Liver (tissue), 10 donors: ENCODE measurements at places on chromosomes 3 and 15.

- no peak overlapping the region for H3K4me3 ChIP-seq
- no peak overlapping the region for H3K27ac ChIP-seq
- DNase-seq = no peak
- no peaks in the 10 kb centered on the region for H3K36me3 ChIP-seq
Measured at GRCh38 chr3:182713743-182714517, 79.4 kb upstream of the ATP11B start.

GRCh38 chr3:77500721-77501120 is 460.8 kb downstream of the ROBO2 start:
- no peak for DNase-seq
- no peaks in the 10 kb centered on the region for H3K36me3 ChIP-seq
- H3K27ac ChIP-seq = no peak overlapping the region
- H3K4me3 ChIP-seq = no peak overlapping the region
- no peaks in the 10 kb centered on the region for H3K27me3 ChIP-seq

- H3K27ac ChIP-seq = no peak overlapping the region
- DNase-seq = no peak
- H3K4me3 ChIP-seq = no peak overlapping the region
- no peaks in the 10 kb centered on the region for H3K4me1 ChIP-seq
- no peaks in the 10 kb centered on the region for H3K36me3 ChIP-seq
Measured at GRCh38 chr15:87669846-87670245, 586.7 kb downstream of the NTRK3 start.

- no peaks in the 10 kb centered on the region for H3K27me3 ChIP-seq
- H3K4me3 ChIP-seq = no peak overlapping the region
- DNase-seq = no peak
- no peak overlapping the region for H3K27ac ChIP-seq
- H3K4me1 ChIP-seq = no peaks in the 10 kb centered on the region
Measured at GRCh38 chr3:127307112-127307835, 19.4 kb upstream of the PRR20G start.

- no peak for DNase-seq
- no peaks in the 10 kb centered on the region for H3K27me3 ChIP-seq
- H3K27ac ChIP-seq = no peak overlapping the region
- H3K36me3 ChIP-seq = no peaks in the 10 kb centered on the region
- H3K4me3 ChIP-seq = no peak overlapping the region
- H3K4me1 ChIP-seq = no peaks in the 10 kb centered on the region
Measured at GRCh38 chr15:90706394-90707327, 10.5 kb upstream of the BLM start.

- no peak overlapping the region for H3K4me3 ChIP-seq
- H3K27me3 ChIP-seq = peaks cover 5% of the 10 kb centered on the region
- H3K4me1 ChIP-seq = peaks cover 16% of the 10 kb centered on the region
- no peaks in the 10 kb centered on the region for H3K36me3 ChIP-seq
Measured at GRCh38 chr3:158111861-158112260, 2.0 kb downstream of the RSRC1 start.

- no peaks in the 10 kb centered on the region for H3K4me1 ChIP-seq
- H3K4me3 ChIP-seq = no peak overlapping the region
- DNase-seq = no peak
- no peaks in the 10 kb centered on the region for H3K27me3 ChIP-seq
- H3K36me3 ChIP-seq = no peaks in the 10 kb centered on the region
Measured at GRCh38 chr3:173939331-173939730, 541.8 kb downstream of the NLGN1 start.

- no peaks in the 10 kb centered on the region for H3K4me1 ChIP-seq
- DNase-seq = no peak
- no peak overlapping the region for H3K27ac ChIP-seq
- H3K36me3 ChIP-seq = no peaks in the 10 kb centered on the region
- no peak overlapping the region for H3K4me3 ChIP-seq
Measured at GRCh38 chr3:55158345-55158744, 230.5 kb upstream of the LRTM1 start.

DNA sequence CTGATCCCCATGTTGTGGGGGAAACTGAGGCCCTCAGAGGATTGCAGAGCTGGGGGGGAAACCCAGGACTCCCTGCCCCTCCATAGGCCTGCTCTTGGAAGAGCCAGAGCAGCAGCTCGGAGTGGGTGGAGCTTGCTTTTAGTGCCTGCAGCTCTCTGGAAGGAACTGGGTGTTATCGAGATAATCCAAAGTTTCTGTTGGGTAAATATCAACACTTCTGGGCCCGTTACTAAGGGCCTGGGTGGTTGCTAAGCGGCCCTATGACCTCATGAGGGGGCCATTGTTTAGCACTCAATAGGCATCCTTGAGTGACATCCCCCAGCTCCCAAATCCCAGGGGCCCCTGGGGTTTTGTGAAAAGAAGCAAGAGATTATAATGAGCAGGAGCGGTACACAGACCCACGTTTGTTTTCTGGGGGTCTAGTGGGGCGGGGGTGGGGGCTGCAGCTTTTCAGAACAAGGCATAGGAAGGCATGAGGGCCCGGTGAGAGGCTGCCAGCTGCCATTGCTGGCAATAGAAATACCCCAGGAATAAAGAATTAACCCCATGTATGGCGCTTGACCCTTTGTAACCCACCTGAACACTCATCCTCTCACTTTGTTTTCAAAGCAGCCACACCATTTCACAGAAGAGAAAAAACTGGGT is 48.3 kb upstream of the ATP2B2 start:
- no peaks in the 10 kb centered on the region for H3K36me3 ChIP-seq
- no peak overlapping the region for H3K27ac ChIP-seq
- no peak overlapping the region for H3K4me3 ChIP-seq
- no peaks in the 10 kb centered on the region for H3K27me3 ChIP-seq
- H3K4me1 ChIP-seq = no peaks in the 10 kb centered on the region
- no peak for DNase-seq

- peaks cover 13% of the 10 kb centered on the region for H3K4me1 ChIP-seq
- H3K27me3 ChIP-seq = no peaks in the 10 kb centered on the region
- DNase-seq = no peak
- no peaks in the 10 kb centered on the region for H3K36me3 ChIP-seq
Measured at GRCh38 chr15:29270169-29270955, 740 bp upstream of the NSMCE3 start.

- no peak overlapping the region for H3K27ac ChIP-seq
- DNase-seq = no peak
- no peak overlapping the region for H3K4me3 ChIP-seq
- H3K27me3 ChIP-seq = no peaks in the 10 kb centered on the region
Measured at GRCh38 chr3:195580744-195581443, 2.8 kb downstream of the APOD start.

DNA sequence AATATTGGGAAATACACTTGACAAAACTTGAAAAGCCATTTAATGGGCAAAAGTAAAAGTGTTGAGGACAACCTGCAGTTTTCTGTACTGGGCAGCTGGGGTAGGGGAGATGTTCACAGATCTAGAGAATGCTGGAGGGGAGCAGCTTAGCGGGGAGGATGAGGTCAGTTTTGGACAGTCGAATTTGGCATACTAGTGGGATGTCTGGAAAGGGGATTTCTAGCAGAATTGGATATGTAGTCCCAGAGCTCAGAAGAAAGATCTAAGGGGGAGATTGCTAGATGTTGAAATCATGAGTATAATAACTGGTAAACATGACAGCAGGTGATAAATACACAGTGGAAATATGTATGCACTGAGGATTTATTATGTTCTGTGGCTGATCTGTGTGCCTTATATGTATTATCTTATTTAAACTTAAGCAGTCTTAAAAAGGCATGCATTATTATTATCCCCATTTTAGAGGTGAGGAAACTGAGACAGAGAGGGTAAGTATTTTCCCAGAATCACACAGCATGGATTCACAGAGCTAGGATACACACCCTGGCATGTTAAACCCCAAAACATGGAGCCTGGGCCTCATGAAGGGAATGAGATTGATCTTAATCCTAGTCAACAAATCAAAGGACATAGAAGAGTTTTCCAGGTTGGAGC is 42.7 kb downstream of the TLNRD1 start:
- H3K4me3 ChIP-seq = no peak overlapping the region
- H3K27ac ChIP-seq = no peak overlapping the region
- no peaks in the 10 kb centered on the region for H3K36me3 ChIP-seq
- DNase-seq = no peak

DNA sequence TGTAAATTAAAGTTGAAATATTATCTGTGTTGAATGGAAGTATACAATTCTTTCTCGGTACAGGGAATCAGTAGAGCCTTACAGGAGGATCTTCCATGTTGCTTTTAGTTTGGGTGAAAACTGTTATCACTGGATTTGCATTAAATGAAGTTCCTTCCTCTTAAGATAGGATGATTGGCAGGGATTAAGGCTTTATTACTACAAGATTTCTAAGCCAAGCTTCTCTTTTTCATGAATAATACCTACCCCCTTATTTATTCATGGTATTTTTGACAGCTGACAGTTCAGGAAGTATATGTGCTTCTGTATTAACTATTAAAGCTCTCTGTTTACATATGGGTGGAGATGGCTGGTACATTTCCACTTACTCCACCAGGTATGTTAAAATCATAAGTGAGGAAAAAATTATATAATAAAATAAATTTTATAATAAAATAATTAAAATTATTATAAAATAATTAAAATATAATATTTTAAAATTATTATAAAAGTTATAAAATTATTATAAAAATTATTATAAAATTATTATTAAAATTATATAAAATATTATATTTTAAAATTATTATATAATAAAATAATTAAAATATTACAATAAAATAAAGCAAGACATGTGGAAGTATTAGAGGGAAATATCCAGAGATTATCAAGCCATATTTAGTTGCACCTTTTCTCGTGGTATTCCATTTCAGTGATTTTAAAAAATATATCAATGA is 332.9 kb downstream of the ROBO2 start:
- DNase-seq = no peak
- no peaks in the 10 kb centered on the region for H3K27me3 ChIP-seq
- H3K27ac ChIP-seq = no peak overlapping the region
- no peaks in the 10 kb centered on the region for H3K36me3 ChIP-seq

DNA sequence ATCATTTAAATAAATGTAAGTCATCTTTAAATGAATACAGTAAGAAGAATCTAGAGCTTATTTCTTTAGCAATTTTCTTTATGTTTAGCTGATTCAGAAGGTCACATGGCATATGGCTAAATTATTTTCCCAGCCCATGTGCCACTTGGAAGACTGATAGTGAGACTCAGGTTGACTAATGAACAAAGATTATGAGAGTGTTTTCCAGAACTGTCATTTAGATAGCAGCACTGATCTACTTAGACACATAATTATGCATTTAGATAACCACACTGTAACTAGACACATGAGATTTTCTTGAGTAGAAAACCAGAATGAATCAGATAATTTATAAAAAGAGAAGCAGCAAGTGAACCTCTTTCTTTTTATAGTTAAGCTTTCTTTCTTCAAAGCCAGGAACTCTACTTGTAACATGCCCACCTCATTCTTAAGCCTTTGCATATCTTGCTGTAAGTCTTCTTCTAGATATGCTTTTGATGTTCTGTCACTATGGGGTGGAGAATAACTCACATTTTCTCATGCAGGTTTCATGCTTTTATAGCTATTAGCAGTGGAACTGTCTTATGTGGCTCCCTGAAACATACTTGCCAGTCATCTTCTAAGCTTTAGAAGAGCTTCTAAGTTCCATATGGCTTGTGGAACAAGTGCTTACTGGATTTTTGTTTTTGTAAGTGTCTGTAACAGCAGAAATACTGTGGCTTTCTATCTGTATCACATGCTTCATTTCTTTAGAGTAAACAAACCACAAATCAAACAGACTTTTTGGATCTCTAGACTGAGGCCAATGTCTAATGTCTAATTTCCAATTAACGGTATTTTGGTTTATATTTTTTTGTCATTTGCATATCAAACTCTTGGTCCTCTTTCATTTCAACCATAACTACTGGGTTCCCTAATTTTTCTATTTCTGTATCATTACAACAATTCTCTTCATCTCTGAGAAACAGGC is 101.4 kb downstream of the LMLN start:
- DNase-seq = no peak
- H3K27me3 ChIP-seq = no peaks in the 10 kb centered on the region
- no peaks in the 10 kb centered on the region for H3K36me3 ChIP-seq
- H3K4me1 ChIP-seq = peaks cover 3% of the 10 kb centered on the region
- H3K4me3 ChIP-seq = no peak overlapping the region
- no peak overlapping the region for H3K27ac ChIP-seq

GRCh38 chr3:95459706-95460105 is 1354.7 kb upstream of the EPHA6 start:
- no peak for DNase-seq
- H3K4me1 ChIP-seq = no peaks in the 10 kb centered on the region
- H3K4me3 ChIP-seq = no peak overlapping the region
- no peaks in the 10 kb centered on the region for H3K27me3 ChIP-seq
- no peaks in the 10 kb centered on the region for H3K36me3 ChIP-seq

GRCh38 chr15:58698887-58699641 is 50.4 kb downstream of the ADAM10 start:
- no peaks in the 10 kb centered on the region for H3K27me3 ChIP-seq
- H3K36me3 ChIP-seq = no peaks in the 10 kb centered on the region
- H3K4me3 ChIP-seq = no peak overlapping the region
- H3K27ac ChIP-seq = no peak overlapping the region
- H3K4me1 ChIP-seq = no peaks in the 10 kb centered on the region

DNA sequence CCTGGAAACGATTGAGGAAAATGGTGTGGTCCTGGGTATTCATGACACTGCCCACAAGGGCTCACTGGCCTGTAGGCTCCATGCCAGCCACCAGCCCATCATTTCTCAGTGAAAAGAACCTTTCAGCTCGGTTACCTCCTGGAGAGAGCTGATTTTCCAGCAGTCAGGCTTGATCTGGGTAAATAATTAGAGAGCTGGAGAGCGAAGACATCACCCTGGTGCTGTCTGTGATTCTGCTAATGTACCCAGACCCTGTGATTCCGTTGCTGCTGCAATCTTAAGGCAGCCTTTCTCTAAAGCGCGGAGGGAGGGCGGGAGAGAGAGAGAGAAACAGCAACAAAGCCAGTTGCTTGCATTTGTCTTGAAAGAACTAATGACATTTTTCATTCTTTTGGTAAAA is 221.9 kb upstream of the TOPAZ1 start:
- no peaks in the 10 kb centered on the region for H3K27me3 ChIP-seq
- H3K4me3 ChIP-seq = no peak overlapping the region
- no peak overlapping the region for H3K27ac ChIP-seq
- peaks cover 7% of the 10 kb centered on the region for H3K4me1 ChIP-seq
- H3K36me3 ChIP-seq = no peaks in the 10 kb centered on the region

- DNase-seq = peak; percentile 40
- no peaks in the 10 kb centered on the region for H3K36me3 ChIP-seq
- H3K27me3 ChIP-seq = peaks cover 4% of the 10 kb centered on the region
- H3K4me3 ChIP-seq = no peak overlapping the region
Measured at GRCh38 chr15:77642793-77643430, 10.2 kb upstream of the LINGO1 start.

- H3K27me3 ChIP-seq = no peaks in the 10 kb centered on the region
- no peak overlapping the region for H3K4me3 ChIP-seq
- DNase-seq = no peak
- no peak overlapping the region for H3K27ac ChIP-seq
- H3K4me1 ChIP-seq = no peaks in the 10 kb centered on the region
Measured at GRCh38 chr3:144480416-144480919, 508.8 kb downstream of the DIPK2A start.

DNA sequence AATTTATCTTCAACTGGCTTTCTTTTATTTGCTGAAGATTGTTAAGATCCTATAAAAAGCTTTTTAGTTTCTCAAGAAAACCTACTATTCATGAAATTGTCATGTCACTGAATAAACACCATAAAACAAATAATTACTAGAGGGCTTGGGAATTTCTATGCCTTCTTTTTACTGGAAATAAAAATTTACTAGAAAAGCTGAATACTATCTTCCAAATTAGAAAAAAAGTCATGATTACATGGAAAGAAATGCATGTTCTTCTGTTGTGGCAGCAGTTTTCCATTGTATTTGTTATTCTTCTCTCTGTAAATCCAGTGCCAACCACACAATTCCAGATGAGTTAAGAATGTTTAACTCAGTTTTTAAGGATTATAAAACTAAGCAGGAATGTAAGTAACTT is 153.8 kb downstream of the RAP2B start:
- no peaks in the 10 kb centered on the region for H3K36me3 ChIP-seq
- no peak for DNase-seq
- no peak overlapping the region for H3K27ac ChIP-seq
- H3K4me3 ChIP-seq = no peak overlapping the region
